Thoracic aorta (tissue), 2 donors: ENCODE measurements at places on chromosomes 7 and 10.

DNA sequence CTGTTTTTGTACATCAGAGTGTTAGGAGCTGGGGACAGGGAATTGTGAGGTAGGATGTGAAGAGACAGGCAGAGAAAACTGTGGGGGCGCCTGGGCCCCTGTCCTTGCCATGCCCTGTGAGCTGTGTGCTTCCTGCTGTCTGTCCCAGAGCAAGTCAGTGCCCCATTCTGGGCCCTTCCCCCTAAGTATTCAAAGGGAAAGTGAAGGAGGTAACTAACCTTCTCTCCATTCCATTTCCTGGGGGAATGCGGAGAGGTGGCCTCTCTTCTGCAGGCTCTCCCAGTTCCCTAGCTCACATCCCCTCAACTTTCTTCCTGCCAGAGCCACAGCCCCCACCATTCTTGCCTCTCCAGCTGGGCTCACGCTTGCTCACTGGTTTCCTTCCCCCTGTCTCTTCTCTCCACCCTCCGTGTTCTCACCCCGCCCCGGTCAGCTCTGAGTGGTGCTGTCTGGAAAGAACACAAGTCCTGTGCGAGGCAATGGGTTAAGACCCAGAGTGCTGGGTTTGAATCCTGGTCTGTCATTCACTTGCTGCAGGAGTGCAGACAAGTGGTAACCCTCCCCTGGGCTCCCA is 9.7 kb upstream of the VSIR start:
- DNase-seq, result no peak
- H3K4me1 ChIP-seq, result no peaks in the 10 kb centered on the region
- H3K36me3 ChIP-seq, result no peaks in the 10 kb centered on the region
- no peak overlapping the region for H3K4me3 ChIP-seq

GRCh38 chr10:120455004-120455403 is 2.0 kb upstream of the PLPP4 start:
- H3K27me3 ChIP-seq, result no peaks in the 10 kb centered on the region
- no peak for DNase-seq
- no peak overlapping the region for H3K4me3 ChIP-seq
- no peaks in the 10 kb centered on the region for H3K36me3 ChIP-seq
- no peak overlapping the region for H3K27ac ChIP-seq

DNA sequence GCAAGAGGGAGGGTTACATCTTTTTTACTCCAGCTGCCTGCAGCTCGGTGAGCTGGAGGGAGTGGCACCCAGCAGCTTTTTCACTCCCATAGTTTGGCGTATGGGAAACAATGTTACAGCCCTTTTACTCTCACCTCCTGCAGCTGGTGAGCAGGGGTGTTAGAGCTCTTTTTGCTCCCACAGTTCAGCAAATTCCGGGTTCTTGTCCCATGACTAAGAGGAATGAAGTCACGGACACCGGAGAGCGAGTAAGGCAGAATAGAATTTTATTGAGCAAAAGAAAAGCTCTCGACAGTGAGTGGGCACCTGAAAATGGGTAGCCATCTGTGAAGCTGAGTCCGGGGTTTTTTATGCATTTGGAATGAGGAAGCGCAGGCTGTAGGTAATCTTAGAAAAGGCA is 446.6 kb downstream of the GFRA1 start:
- no peaks in the 10 kb centered on the region for H3K27me3 ChIP-seq
- H3K4me3 ChIP-seq, result no peak overlapping the region
- H3K4me1 ChIP-seq, result no peaks in the 10 kb centered on the region
- no peaks in the 10 kb centered on the region for H3K36me3 ChIP-seq

DNA sequence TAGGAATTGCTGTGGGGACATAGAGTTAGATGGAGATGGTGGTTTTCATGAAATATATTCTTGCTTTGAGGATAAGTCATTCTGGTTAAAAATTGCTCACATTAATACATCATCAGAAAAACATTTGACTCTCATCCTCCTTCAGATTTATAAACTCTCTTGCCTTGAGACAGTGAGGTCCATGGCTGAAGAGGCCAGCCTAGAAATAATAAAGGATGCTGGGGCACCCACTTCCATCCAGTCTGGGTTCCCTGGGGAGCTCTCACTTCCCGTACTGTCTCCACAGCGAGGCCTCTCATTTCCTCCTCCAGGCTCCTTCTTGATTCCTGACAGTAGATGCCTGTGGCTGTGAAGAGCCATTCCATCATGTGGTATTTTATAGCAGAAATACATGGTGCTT is 73.3 kb upstream of the PRKG1 start:
- H3K4me3 ChIP-seq, result peak overlapping the region; percentile 31
- peak overlapping the region; percentile 85 for H3K27ac ChIP-seq
- no peak for DNase-seq
- H3K4me1 ChIP-seq, result peaks cover 97% of the 10 kb centered on the region
- no peaks in the 10 kb centered on the region for H3K27me3 ChIP-seq

DNA sequence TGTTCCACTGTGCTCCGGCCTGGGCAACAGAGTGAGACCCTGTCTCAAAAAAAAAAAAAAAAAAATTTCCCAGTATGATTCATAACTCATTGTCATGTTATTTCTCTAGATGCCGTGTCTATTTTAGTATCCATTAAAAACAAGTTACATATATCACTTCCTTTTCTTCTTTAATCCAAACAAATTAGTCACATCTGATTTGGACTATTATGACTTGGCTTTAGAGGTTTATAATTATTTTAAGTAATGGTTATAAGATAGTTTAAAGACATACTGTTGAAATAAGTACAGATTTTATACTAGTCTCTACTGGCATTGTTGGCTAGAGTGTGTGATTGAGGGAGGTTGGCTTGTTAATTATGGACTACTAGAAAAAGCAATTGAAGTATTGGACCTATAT is 53.3 kb downstream of the ZMYND11 start:
- H3K36me3 ChIP-seq, result peaks cover 2% of the 10 kb centered on the region
- H3K4me3 ChIP-seq, result no peak overlapping the region
- no peaks in the 10 kb centered on the region for H3K27me3 ChIP-seq
- H3K4me1 ChIP-seq, result peaks cover 37% of the 10 kb centered on the region

- no peak overlapping the region for H3K4me3 ChIP-seq
- H3K27ac ChIP-seq, result no peak overlapping the region
- DNase-seq, result no peak
- no peaks in the 10 kb centered on the region for H3K36me3 ChIP-seq
Observed at GRCh38 chr10:57579926-57580325, 687.8 kb downstream of the IPMK start.

DNA sequence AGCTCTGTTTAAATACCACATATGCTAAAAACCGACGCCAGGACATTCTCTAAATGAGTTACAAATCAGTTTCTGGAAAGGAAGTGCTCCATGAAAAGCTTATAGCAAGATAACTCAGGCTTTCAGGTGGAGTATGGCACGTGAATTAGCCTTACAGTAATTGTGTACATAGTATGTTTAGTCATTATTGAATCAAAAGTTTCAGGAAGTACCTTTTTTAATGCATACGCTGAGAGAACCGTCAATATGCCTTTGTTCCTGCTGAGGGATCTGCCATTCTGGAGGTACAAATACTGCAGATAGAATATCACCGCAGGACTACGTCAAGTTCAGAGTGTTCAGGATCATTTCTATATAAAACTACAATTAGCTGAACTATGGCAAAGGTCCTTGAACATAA is 45.7 kb downstream of the ANKMY2 start:
- H3K27me3 ChIP-seq, result no peaks in the 10 kb centered on the region
- DNase-seq, result no peak
- no peak overlapping the region for H3K27ac ChIP-seq

DNA sequence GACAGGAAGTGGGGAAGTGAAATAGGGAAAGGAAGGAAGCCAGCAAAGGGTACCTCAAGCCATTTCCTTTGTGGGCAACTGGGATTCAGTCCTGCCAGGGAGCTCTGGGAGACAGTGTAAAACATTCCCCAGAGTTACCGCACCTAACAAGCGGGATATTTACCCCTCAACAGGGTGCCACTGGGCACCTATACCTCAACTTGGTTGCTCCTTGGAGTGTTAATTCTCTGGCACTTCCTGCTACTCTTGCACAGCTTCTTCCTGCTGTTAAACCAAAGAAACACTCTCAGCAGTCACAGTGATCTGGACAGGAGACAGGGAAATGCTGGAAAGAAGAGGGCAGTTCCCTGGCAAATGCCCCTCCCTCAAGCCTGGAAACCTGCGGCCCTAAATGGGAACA is 151.3 kb downstream of the REEP3 start:
- H3K27me3 ChIP-seq, result no peaks in the 10 kb centered on the region
- H3K4me1 ChIP-seq, result peaks cover 6% of the 10 kb centered on the region
- no peak overlapping the region for H3K4me3 ChIP-seq
- H3K27ac ChIP-seq, result no peak overlapping the region
- no peak for DNase-seq

DNA sequence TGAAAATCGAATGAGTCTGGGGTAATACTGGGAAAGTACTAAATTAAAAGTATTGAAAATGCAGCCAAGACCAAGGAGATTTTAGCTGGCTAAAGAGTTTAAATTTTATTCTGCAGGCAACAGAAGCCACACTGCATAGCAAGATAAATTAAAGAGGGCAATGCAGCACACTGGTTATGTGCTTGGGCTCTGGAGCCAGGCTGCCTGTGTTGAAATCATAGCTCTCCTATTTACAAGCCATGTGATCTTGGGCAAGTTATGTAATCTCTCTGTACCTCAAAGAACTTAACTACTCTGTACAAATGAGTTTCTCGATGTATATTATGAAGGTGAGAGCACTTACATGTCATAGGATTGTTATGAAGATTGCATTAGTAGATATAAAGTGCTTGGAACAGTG is 9.9 kb downstream of the SLC25A13 start:
- no peak for DNase-seq
- H3K4me1 ChIP-seq, result peaks cover 26% of the 10 kb centered on the region
- no peak overlapping the region for H3K4me3 ChIP-seq
- H3K27ac ChIP-seq, result no peak overlapping the region

- H3K36me3 ChIP-seq, result no peaks in the 10 kb centered on the region
- H3K27me3 ChIP-seq, result no peaks in the 10 kb centered on the region
- H3K27ac ChIP-seq, result no peak overlapping the region
- H3K4me3 ChIP-seq, result no peak overlapping the region
Observed at GRCh38 chr10:13397052-13397451, 49.0 kb upstream of the SEPHS1 start.

DNA sequence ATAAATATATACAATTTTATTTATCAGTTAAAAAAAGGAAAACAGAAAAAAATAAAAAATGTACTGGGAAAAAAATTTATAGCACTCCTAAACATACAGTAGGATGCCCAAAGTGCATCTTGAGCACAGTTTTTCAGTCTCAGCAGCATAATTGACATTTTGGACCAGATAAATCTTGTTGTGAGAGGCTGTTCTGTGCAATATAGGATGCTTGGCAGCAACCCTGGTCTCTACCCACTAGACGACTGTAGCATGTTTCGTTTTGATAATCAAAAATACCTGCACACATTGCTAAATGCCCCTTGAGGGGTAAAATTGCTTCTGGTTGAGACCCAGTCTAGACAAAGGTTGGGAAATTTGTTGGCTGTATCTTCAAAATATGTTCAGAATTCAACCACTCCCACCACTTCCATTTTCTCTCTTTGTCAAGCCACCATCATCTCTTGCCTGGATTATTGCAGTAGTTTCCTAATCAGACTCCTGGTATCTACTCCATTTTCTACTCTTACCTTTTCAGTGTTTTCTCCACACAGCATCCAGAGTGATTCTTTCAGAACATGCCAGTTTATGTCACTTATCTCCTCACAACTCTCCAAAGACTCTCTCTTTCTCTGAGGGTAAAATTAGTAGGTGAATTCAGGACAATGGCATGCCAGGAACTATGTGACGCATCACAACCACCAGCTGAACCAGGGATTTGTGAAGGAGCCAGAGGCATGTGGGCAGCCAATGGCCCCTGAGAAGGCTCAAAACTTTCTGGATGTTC is 91.4 kb downstream of the GPR85 start:
- peak overlapping the region; percentile 11 for H3K27ac ChIP-seq
- no peaks in the 10 kb centered on the region for H3K27me3 ChIP-seq
- H3K36me3 ChIP-seq, result no peaks in the 10 kb centered on the region
- DNase-seq, result no peak

DNA sequence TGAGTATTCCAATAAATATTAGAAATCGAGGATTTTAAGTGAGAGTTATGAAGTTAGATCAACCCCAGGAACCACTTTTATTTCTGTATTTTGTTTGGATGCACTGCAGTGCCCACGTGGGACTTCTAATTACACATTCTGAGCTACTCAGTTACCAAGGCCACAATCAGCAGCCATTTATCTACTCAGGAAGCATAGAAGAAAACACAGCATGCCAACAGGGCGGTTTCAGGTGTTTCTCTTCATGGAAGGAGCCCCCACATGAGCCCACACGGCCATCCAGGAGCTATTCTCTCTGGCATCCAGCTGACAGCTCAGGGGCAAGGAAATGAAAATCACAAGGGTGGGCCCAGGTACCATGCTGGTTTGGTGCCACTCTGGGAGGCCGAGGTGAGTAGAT is 266.5 kb upstream of the MKLN1 start:
- no peaks in the 10 kb centered on the region for H3K36me3 ChIP-seq
- H3K27me3 ChIP-seq, result no peaks in the 10 kb centered on the region
- H3K27ac ChIP-seq, result no peak overlapping the region
- no peak for DNase-seq

DNA sequence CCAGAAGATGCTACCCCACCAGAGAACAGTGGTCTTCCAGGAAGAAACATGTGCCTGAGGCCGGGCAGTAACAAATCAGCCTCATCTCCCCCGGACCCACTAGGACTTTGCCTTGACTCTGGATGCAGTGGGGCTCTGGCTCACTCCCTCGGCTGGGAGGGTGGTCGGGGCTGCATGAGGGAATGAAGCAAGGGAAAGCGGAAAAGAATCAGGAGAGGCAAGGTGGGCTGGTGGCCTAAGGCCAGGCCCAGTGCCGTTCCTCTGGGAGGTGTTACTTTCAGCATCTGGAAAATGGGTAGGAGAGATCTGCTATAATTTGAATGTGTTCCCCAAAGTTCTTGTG is 51.8 kb downstream of the CLEC2L start:
- no peaks in the 10 kb centered on the region for H3K4me1 ChIP-seq
- no peaks in the 10 kb centered on the region for H3K27me3 ChIP-seq
- DNase-seq, result no peak
- H3K36me3 ChIP-seq, result peaks cover 53% of the 10 kb centered on the region
- H3K4me3 ChIP-seq, result no peak overlapping the region
- H3K27ac ChIP-seq, result no peak overlapping the region

DNA sequence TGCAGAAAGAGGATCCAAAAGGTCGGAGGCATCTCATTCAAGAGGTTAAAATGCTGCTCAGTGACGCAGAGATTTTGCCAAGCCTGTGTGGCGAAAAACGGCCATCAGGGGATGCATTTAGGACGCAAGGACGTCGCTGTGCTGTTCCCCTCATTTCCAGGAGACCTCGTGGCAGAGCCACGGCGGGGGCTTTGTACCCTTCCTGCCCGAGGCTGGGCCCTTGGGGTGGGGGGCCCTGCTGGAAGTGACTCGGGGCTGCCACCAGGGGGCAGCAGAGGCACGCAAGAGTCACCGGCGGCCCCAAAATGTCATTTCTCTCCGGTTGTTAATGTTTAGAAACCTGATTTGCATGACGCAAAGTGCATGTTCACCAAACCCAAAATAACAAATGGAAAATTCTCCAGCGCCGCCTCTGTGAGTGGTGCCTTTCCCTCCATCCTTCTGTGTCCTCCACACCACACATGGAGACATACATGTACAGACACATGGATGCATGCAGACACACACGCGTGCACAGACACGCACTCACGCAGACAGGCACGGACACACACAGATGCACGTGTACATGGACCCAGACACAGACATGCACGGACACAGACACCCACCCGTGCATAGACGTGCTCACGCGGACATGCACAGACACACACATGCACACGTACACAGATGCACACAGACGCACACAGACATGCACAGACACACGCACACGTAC is 51.0 kb upstream of the NKX6-2 start:
- DNase-seq, result no peak
- H3K27me3 ChIP-seq, result no peaks in the 10 kb centered on the region
